ENCODE measurements at places on chromosomes 7 and 10.

GRCh38 chr7:70736715-70737460 lies 395.1 kb upstream of the GALNT17 start:
- DNase-seq = no peak

DNA sequence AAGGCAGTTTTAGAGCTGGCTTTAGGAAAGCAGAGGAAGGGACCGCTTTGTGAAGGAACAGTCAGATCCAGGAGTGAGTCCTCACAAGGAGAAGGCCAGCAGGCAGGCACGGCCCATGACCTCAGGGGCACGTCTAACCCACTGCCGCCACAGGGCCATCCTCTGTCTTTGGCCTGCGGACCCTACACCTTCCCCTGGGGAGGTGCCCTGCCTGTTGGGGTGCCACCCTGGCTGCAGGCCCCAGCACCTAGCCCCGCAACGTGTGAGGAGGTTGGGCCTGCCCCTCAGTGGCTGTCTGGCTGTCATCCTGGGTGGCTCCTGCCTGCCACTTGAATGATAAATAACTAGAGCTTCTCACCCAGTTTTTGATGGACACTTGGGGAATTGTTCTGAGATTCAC lies 31.0 kb upstream of the TRIM8 start:
- DNase-seq = no peak

- DNase-seq = no peak
Measured at GRCh38 chr7:47508389-47509380, 73.2 kb downstream of the TNS3 start.

DNA sequence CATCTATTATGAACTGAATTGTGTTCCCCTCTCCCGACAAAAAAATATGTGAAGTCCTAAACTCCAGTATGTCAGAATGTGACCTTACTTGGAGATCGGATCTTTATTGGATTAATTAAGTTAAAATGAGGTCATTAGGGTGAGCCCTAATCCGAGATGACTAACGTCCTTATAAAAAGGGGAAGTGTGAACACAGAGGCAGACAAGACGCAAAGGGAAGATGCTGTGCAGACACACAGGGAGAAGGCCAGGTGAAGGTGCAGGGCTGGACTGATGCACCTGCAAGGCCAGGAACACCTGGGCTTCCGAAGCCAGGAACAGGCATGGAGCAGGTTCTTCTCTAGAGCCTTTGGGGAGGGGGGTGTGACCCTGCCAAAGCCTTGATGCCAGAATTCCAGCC lies 187.8 kb downstream of the PARD3 start:
- no peak for DNase-seq

GRCh38 chr10:106958589-106959361 lies 205.7 kb downstream of the SORCS1 start:
- DNase-seq = no peak

DNA sequence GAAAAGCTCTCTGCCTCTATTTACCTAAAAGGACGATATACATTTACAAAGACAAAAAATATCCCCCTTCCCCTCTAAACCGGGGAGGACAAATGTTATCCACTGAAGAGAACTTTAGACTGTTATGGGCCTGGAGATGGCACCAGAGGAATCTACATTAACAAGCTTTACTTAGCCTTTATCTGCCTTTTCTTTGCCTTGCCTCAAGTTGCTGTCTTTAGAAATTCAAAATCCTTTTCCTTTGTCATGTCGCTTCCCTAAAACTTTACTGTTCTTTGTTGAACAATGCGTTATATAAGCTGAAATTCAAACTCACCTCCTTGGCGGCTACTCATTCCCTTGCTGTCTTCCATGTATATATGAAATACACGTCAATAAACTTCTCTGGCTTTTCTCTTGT lies 405.0 kb downstream of the PCDH15 start:
- no peak for DNase-seq

DNA sequence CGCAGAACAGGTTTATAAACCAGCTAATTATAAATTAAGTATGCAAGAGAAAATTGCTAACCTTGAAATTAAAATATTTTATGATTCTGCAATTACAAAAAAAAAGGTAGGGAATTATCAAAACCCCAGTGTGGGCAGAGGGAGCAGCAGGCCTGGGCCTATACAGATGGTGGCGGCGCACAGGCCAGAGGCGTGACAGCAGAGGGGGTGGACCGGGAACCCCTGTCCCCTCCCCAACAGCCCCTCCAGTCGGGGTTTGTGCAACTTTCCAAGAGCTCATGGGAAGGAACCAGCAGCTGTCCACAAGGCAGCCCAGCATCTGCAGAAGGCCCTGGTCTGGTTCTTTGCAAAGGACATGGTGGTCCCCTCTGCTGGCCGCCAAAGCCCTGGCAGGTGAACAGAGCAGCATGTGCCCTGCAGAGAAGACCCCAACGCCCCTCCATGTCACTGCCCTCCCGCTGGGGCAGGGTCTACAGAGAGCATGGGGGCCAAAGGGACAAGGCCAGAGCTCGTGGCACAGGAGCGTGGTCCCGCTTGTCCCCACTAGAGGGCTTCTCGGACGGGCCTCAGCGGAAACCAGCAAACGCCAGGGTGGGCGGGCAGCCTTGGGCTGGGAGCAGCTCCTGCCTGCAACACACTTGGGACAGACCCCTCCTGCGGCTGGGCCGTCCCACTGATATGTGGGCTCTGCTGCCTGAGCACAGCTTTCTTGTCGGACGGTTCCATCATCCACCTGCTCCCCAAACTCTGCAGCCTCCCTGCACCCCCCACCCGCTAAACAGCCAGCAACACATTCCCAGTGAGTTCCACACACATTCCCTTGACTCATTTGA lies 75.1 kb downstream of the EBF3 start:
- no peak for DNase-seq

- no peak for DNase-seq
Measured at GRCh38 chr7:2208712-2209111, 24.0 kb downstream of the MAD1L1 start.

- no peak for DNase-seq
Measured at GRCh38 chr7:47730142-47730541, 148.2 kb upstream of the TNS3 start.

DNA sequence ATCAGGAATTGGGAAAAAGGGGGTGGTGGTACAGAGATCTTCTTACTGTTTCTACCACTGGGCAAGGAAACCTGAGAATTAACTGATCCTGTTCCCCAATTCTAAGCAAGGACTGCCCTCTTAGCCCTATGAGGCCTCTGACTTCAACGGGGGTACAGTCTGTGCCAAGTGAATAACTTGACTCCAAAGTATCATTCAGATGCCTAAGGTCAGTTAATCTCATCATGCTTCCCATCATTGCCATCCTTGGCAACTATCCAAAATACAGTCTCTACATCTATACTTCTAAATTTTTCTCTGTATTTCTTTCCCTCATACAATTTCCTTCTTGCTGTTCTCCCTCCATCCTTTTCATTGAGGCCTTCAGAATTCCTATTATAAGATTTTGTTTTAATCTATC lies 10.5 kb downstream of the PPP3CB start:
- DNase-seq = no peak

DNA sequence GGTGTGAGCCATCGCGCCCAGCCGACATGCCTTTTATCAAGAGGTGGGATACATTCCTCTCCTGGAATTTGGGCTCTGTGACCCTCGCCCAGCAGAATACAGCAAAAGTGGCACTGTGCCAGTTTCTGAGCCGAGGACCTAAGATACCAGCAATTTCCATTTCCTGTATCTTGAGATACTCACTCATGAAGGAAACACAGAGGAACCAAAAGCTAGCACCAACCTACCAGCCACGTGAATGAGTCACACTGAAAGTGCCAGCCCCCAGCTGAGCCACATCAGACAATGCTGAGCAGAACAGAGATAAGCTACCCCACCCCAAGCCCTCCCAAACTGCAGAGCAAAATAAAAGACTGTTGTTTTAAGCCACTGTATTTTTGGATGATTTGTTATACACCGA lies 56.3 kb downstream of the CACUL1 start:
- no peak for DNase-seq

- no peak for DNase-seq
Measured at GRCh38 chr10:34886906-34887642, 72.0 kb upstream of the PARD3 start.

- DNase-seq = no peak
Measured at GRCh38 chr10:103555712-103556111, 62.2 kb downstream of the NEURL1 start.

GRCh38 chr7:12961910-12962480 lies 274.6 kb downstream of the ARL4A start:
- no peak for DNase-seq

- no peak for DNase-seq
Measured at GRCh38 chr7:2757904-2758672, 70.1 kb downstream of the AMZ1 start.

DNA sequence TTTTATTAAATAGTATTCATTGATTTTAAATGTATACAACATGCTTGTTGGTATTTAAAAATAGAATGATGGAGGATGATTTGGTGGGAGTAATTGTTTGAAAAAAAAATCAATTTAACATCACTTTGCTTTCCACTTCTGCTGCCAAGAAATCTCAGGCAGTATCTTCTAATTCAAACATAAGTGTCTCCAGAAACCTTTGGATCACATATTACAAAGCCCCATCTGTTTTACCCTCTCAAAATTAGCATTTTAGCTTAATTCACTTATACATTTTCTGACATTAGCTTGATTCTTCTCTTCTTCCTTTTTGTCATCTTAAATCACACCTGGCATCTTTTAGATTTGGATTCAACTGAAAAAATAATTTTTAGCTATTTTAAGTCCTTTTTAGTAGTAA lies 72.9 kb upstream of the KMT2C start:
- no peak for DNase-seq

GRCh38 chr10:102280397-102281101 lies 35.2 kb downstream of the GBF1 start:
- no peak for DNase-seq

DNA sequence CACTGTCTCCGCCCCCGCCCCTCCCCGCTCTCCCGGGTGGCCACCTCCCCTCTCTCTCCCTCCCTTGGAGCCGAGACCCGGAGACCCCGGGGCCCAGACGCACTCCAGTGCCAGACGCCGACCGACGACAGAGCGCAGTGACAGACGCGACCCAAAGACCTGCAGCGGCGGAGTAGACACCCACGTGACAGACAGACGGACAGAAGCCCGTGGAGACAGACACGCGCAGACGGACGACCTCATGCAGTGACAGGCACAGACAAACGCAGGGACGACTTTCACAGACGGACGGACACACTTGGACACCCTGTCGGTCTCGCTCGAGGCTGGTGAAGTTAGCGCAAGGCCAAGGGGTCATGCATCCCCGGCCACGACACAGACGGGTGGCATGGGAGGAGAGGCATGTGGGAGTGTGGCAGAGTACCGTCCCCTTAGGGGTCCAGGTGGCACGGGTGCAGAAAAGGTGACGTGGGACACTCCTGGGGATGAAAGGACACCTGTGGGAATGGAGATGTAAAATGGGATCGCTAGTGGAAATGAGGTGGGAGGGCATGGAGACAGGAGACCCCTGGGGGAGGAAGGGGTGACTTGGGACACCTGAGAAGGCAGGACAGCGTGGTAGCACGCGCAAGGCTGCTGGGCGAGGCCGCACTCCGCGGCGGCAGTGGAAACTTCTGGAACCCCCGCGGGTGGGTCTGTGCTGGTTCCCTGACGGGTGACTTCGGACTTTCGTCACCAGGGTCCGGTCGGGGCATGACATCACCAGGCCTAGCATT lies 456 bp upstream of the ACHE start:
- no peak for DNase-seq

GRCh38 chr10:122157451-122157850 lies 113.6 kb upstream of the BTBD16 start:
- no peak for DNase-seq

DNA sequence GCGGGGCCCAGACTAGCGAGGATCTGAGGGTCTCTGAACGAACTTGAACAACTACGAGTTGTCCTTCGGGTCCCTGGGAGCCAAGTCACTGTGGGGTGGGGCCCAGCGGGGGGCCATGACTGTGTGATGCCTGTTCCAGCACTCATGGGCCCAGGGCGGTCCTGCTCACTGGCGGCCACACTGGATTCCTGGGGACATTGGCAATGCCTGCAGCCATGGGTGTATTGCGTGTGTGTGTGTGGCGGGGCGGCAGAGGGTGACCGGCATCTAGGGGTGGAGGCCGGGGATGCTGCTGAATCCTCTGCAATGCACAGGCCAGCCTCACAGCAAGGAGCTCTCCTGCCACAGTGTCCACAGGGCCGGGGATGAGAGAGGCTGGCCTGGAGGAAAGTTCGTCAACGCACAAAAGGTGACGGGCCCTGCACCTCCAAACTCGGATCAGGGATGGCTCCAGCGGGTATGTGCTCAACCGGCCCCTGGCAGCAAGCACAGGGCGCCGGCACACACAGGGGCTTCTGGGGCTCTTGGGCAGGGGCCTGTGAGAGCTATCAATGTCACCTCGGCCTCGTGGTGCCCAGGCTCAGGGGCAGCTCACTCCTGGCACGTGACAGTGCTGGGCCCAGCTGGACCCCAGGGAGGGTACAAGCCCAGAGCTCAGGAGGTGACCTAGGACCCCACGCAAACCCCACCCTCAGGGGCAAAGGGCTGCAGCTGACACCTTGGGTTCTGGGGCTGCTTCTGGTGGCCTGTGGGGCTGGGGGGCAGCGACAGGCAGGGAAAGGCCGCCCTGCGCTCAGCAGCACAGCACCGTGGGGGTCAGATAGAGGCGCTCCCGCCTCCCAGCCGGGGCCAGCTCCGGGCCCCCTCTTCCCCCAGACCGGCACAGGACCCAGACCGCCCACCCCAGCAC lies 27.9 kb downstream of the PAPOLB start:
- DNase-seq = no peak

DNA sequence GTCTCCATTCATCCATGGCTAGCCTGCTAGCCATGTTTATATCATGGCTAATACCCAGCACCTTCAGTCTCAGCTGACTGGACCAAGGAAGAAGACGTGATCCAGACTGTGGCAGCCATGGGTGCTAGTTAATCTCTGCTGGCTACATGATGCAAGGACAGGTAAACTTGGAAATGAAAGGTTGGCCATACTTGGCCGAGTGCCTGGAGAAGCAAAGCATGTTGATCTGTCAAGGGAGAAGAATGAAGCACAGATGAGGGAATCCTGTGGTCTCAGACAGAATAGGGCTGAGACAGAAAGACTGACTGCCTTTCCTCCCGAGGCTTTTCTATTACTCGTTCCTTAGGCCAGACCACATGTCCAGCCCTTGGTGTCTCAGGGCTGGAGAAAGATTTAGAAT lies 41.1 kb downstream of the CPVL start:
- no peak for DNase-seq

All from cortex of kidney (tissue), 1 donor.